ENCODE measurements at places on chromosomes 1 and 21. TPM values are rescaled to one million over a fixed set of nuclear protein-coding genes. Genes with fewer than 3 reads are reported as not detected.

Gene FCRL6
- total RNA-seq, result not detected

- H3K4me1 ChIP-seq, result no peaks in the 10 kb centered on the region
- no peaks in the 10 kb centered on the region for H3K36me3 ChIP-seq
- no peak overlapping the region for H3K27ac ChIP-seq
- no peak overlapping the region for H3K4me3 ChIP-seq
- no peaks in the 10 kb centered on the region for H3K27me3 ChIP-seq
Observed at GRCh38 chr1:176542352-176542751, 79.4 kb downstream of the PAPPA2 start.

Gene RGS4
- total RNA-seq, result 14.1 TPM

Gene MRPL24
- total RNA-seq, result 58.3 TPM

- H3K36me3 ChIP-seq, result no peaks in the 10 kb centered on the region
- no peaks in the 10 kb centered on the region for H3K27me3 ChIP-seq
- H3K4me3 ChIP-seq, result no peak overlapping the region
- DNase-seq, result no peak
Observed at GRCh38 chr1:81029266-81029665, 771.5 kb upstream of the ADGRL2 start.

Gene CTSK
- 12.4 TPM for total RNA-seq

Gene CYP4A11
- total RNA-seq, result not detected

DNA sequence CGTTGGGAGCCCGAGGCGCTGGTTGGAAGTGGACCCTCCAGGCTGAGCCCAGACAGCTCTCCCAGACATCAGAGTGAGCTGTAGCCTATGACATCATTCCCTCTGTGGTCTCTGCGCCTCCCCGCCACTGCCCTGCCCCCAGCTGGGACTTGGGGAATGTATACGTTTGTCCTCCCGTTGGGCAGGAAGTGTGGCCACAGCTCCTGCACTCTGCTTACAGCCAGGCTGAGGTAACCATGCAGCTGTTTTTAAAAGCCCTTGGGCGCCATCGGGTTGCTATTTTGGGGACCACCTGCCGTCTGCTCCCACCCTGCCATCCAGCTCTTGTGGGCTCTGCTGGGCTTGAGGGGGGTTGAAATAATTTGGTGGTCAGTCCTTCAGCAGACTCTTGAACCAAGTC lies 7.8 kb downstream of the VASH2 start:
- H3K4me3 ChIP-seq, result no peak overlapping the region
- H3K27ac ChIP-seq, result peak overlapping the region; percentile 36
- no peak for DNase-seq
- peaks cover 16% of the 10 kb centered on the region for H3K4me1 ChIP-seq
- no peaks in the 10 kb centered on the region for H3K27me3 ChIP-seq

- no peaks in the 10 kb centered on the region for H3K27me3 ChIP-seq
- H3K4me1 ChIP-seq, result peaks cover 25% of the 10 kb centered on the region
- no peak overlapping the region for H3K4me3 ChIP-seq
- H3K36me3 ChIP-seq, result no peaks in the 10 kb centered on the region
Observed at GRCh38 chr1:118937413-118938072, 50.6 kb downstream of the TBX15 start.

Gene GOLT1A
- not detected for total RNA-seq

All from chondrocyte (in vitro differentiated cells).